ENCODE measurements at places on chromosomes 5 and 9. TPM values are rescaled to one million over a fixed set of nuclear protein-coding genes. Genes with fewer than 3 reads are reported as not detected.

DNA sequence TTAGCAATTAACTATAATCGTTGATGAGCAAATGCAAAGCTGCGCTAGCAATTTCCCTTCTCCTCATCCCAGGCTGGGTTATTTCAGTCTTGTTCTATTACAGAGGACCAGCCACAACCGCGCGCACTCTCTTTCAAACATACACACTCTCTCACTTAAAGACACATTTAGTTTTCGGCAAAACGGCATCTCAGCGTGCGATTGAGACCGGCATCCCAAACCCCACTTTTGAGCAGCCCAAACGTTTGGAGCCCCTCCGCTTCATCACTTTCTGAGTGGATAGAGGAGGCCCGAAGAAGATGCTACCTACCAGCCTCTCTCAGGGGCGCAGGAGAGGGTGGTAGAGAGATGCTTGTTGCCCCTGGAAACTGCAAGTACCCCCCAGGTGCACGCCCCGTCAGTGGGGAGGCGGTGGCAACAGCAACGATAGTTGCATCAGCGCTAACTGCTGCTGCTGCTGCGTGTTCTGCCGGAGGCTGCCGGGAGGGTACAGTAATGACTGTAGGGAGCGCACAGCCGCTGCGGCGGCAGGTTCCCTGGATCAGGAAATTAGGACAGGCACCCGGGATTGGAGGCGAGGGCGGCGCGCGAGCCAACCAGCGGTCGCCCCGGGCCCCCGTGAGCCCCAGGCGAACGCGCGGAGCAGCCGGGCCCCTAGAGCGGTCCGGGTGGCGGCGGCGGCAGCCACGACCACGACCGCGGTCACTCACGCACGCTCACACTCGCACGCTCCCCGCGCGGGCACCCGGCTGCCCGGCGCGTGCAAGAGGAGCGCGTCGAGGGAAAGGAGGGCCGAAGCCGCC lies 467 bp upstream of the VLDLR start:
- H3K27me3 ChIP-seq, result no peaks in the 10 kb centered on the region
- peak overlapping the region; percentile 83 for H3K4me3 ChIP-seq

DNA sequence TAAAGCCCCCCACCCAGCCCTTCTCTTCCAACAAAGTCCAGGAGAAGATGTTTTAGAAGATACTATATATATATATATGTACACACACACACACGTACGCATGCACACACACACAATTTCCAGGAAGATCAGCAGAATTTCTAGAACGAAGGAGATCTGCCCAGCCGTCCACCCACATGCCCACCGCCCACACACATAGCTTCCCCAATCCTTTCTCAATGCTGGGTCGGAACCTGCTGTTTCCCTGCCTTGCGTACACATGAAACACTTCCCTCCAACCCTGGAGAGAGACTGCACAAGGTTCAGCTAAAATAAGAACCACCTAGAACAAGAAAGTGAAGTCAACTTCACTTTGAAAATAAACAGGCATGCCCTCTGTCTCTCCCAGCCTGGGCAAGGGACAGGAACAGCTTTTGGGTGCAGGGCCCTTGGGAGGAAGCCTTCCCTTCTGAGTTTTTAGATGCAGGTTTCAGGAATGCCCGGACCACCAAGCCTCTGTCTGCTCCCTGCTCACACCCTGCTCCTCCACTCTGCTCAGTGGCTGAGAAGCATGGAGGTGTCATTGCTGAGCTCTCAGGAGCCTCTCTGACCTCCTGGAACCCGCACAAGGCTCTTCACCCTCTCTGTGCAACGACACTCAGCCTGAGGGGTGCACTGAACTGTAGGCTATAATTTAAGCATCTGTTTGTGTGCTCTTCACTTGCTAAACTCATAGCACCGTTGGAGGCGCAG lies 149.4 kb downstream of the C5orf15 start:
- no peaks in the 10 kb centered on the region for H3K36me3 ChIP-seq
- peaks cover 35% of the 10 kb centered on the region for H3K27me3 ChIP-seq
- H3K27ac ChIP-seq, result no peak overlapping the region
- no peak overlapping the region for H3K4me3 ChIP-seq
- H3K4me1 ChIP-seq, result no peaks in the 10 kb centered on the region

DNA sequence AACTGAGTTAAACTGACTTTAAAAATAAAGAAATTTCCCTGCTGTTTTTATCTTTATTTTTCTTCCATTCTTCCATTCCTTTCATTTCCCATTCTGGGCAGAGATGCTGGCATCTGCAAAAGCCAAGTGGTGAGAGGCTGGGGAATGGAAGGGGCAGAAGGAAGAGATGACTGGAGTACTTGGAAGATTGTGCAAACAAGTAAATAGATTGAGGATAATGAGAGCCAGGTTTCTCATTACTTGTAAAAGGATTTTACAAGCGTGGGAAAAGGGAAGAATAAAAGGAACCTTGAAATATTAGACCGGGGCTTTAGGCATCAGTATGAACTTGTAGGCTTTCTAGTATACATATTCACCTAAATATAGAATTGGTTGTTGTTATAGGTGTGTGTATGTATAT lies 341.2 kb downstream of the CAAP1 start:
- H3K27ac ChIP-seq, result no peak overlapping the region
- H3K36me3 ChIP-seq, result no peaks in the 10 kb centered on the region
- DNase-seq, result no peak
- no peaks in the 10 kb centered on the region for H3K27me3 ChIP-seq

GRCh38 chr5:10233505-10233904 lies 16.2 kb downstream of the ATPSCKMT start:
- H3K4me3 ChIP-seq, result peak overlapping the region; percentile 13
- peak; percentile 96 for DNase-seq
- H3K27ac ChIP-seq, result peak overlapping the region; percentile 85
- peaks cover 44% of the 10 kb centered on the region for H3K4me1 ChIP-seq
- H3K27me3 ChIP-seq, result no peaks in the 10 kb centered on the region

DNA sequence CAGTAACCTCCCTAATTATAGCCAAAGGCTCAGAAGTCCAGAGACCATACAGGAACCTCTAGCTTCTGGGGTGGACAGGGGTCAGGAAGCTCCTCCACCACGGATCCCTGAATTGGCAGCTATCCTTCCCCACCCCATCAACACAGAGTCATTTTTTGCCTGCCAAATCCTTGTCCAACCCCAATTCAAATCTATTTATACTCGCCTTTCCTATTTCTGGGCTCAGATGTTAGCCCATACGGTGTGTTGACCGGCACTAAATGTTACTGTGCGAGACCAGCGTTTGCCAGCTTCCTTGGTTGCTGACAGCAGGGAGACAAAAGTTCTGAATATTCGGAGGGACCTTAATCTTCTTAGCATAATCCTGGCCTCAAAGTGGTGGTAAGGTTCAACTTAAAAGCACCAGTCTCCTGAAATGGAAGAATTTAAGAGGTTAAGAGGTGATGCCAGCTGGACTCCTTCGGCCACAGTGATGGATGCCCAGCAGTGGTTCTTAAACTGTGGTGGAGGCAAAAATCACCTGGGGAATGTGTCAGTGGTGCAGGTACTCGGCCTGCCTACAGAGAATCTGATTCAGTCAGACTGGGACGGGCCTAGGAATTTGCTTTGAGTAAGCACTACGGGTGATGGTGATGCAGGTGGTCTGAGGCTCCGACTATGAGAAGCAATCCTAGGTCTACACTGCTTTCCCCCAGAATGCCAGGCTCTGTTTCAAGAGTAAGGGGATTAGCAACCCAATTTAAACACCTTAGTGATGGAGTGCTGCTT lies 204.8 kb upstream of the MEF2C start:
- H3K27ac ChIP-seq, result no peak overlapping the region
- H3K4me3 ChIP-seq, result no peak overlapping the region
- H3K36me3 ChIP-seq, result no peaks in the 10 kb centered on the region
- H3K4me1 ChIP-seq, result peaks cover 13% of the 10 kb centered on the region

GRCh38 chr5:43117092-43117491 lies 3.6 kb upstream of the ZNF131 start:
- H3K4me1 ChIP-seq, result peaks cover 4% of the 10 kb centered on the region
- H3K36me3 ChIP-seq, result no peaks in the 10 kb centered on the region
- no peak overlapping the region for H3K4me3 ChIP-seq

GRCh38 chr9:122307925-122308324 lies 43.2 kb downstream of the MRRF start:
- no peak overlapping the region for H3K4me3 ChIP-seq
- H3K27me3 ChIP-seq, result no peaks in the 10 kb centered on the region
- no peak overlapping the region for H3K27ac ChIP-seq
- DNase-seq, result no peak
- H3K36me3 ChIP-seq, result 0 out of 2 replicates have a peak, but pooled peaks cover 7% of the 10 kb centered on the region

- no peak overlapping the region for H3K4me3 ChIP-seq
- no peaks in the 10 kb centered on the region for H3K27me3 ChIP-seq
- no peak overlapping the region for H3K27ac ChIP-seq
- peaks cover 19% of the 10 kb centered on the region for H3K4me1 ChIP-seq
These were observed 20.5 kb upstream of the ZFR start for GRCh38 chr5:32465076-32465475.

- 0 out of 2 replicates have a peak overlapping the region, but pooled peaks have one; percentile 8 for H3K4me3 ChIP-seq
- 0 out of 2 replicates have a peak, but pooled peaks cover 6% of the 10 kb centered on the region for H3K36me3 ChIP-seq
- H3K27me3 ChIP-seq, result no peaks in the 10 kb centered on the region
- peak overlapping the region; percentile 87 for H3K27ac ChIP-seq
These were observed 175.9 kb downstream of the MAN2A1 start for GRCh38 chr5:109865637-109866036.

GRCh38 chr5:31412324-31412723 lies 119.6 kb downstream of the DROSHA start:
- peak; percentile 23 for DNase-seq
- H3K4me1 ChIP-seq, result peaks cover 44% of the 10 kb centered on the region
- H3K36me3 ChIP-seq, result peaks cover 15% of the 10 kb centered on the region
- H3K27me3 ChIP-seq, result no peaks in the 10 kb centered on the region

KLF4 gene
- 14.6 TPM for polyA plus RNA-seq

TRAF1 gene
- polyA plus RNA-seq, result 0.54 TPM

ASPN gene
- 5.3 TPM for polyA plus RNA-seq

Measured in GM23248 (cell line).